Tibial artery (tissue), 4 donors: ENCODE measurements at places on chromosomes 3 and 15.

DNA sequence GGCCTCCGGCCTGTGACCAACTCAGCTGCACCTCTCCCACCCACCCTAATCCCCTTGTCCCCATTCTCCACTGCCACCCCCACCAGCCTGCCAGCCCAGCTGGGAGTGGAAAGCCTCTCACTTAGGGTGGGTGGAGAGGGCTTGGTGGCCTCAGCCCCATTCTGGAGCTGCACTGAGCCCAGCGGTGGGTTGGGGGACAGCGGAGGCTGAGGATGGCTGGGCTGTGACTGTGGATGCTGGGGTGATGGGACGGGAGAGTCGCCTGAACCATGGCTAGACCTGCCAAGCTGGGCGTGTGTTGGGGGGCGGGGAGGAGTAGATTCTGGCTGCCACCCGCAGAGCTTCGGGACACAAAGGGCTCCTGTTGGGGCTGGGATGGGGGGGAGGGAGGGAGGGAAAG is 1.8 kb downstream of the CLCN2 start:
- DNase-seq, result no peak
- H3K36me3 ChIP-seq, result peaks cover 29% of the 10 kb centered on the region
- H3K27ac ChIP-seq, result no peak overlapping the region

GRCh38 chr3:152314677-152315353 is 46.1 kb downstream of the MBNL1 start:
- no peaks in the 10 kb centered on the region for H3K27me3 ChIP-seq
- H3K27ac ChIP-seq, result peak overlapping the region; percentile 71
- peaks cover 98% of the 10 kb centered on the region for H3K4me1 ChIP-seq

DNA sequence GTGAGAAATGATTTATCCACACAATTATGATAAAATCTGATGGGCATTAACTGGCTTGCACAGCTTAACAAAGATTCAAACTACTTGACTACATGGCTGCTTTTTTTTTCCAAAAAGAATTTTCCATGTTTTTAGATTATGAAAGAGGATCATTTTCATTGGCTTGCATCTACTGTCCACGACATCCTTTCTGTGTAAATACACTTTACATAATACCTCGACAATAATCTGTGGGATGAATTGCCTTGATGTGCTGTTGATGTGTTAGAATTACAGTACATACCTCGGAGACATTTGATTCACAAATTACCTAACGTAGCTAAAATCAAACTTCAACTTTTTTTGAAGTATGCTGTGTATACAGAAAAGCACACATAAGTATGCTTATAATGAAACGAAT is 104.4 kb downstream of the PPP2R3A start:
- H3K4me1 ChIP-seq, result peaks cover 12% of the 10 kb centered on the region
- no peaks in the 10 kb centered on the region for H3K27me3 ChIP-seq
- no peak for DNase-seq
- no peak overlapping the region for H3K4me3 ChIP-seq
- peaks cover 3% of the 10 kb centered on the region for H3K36me3 ChIP-seq

GRCh38 chr3:126356373-126357264 is 589 bp downstream of the KLF15 start:
- no peaks in the 10 kb centered on the region for H3K27me3 ChIP-seq
- peak overlapping the region; percentile 100 for H3K4me3 ChIP-seq
- H3K36me3 ChIP-seq, result peaks cover 28% of the 10 kb centered on the region
- H3K4me1 ChIP-seq, result peaks cover 30% of the 10 kb centered on the region
- H3K27ac ChIP-seq, result peak overlapping the region; percentile 100
- peak; percentile 84 for DNase-seq

DNA sequence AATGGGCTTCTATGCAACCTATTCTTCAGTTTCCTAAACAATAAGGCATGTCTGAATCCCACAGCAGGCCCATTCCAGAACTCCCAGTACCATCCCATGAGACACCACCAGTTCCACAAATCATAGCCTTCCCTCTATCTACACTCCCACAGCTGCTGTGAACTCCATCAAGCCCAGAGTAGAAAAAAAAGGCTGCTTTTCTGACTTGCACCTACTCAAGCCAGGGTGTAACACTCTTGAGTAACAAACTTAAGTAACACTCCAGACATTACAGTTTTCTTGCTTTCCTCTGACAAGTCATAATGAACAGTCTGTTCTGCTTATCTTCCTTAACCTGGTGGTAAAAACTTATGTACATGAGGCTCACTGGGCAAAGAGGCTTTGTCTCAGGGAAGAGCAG is 283.1 kb downstream of the NFKBIZ start:
- no peaks in the 10 kb centered on the region for H3K27me3 ChIP-seq
- no peaks in the 10 kb centered on the region for H3K36me3 ChIP-seq
- peaks cover 39% of the 10 kb centered on the region for H3K4me1 ChIP-seq
- no peak overlapping the region for H3K4me3 ChIP-seq

GRCh38 chr3:46277476-46277875 is 35.2 kb downstream of the CCR3 start:
- no peak overlapping the region for H3K27ac ChIP-seq
- no peaks in the 10 kb centered on the region for H3K4me1 ChIP-seq
- no peaks in the 10 kb centered on the region for H3K27me3 ChIP-seq
- no peaks in the 10 kb centered on the region for H3K36me3 ChIP-seq
- no peak for DNase-seq

DNA sequence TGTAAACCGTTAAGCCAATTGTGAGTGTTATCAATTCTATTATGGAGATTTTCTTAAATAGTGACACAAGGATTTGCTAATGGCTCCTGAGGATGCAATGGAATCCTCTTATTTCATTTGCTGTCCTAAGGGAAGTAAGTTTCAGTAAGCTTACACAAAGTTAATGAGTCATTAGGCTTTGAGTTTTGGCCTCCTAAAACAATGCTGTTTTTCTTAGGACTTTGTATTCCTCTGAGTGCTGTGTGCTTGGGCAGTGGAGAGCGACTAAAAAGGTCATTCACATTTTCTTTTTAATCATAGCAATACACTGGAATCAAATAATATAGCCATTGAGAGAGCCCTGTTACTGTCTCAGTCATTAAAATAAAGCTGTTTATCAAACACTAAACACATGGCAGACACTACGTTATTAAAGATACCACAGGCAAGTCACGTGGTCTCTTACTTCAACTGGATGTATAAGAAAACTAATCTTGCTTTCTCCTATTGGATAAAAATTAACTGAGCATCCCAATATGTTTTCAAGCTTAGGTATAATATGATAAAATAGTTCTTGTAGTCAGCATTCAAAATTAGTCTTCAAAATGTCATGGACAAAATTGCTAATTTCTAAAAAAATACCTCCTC is 290.8 kb downstream of the NLGN1 start:
- no peak for DNase-seq
- no peak overlapping the region for H3K27ac ChIP-seq
- no peak overlapping the region for H3K4me3 ChIP-seq

GRCh38 chr3:71653414-71653807 is 69.9 kb upstream of the FOXP1 start:
- no peak for DNase-seq
- no peak overlapping the region for H3K4me3 ChIP-seq
- H3K36me3 ChIP-seq, result no peaks in the 10 kb centered on the region
- H3K4me1 ChIP-seq, result peaks cover 17% of the 10 kb centered on the region
- no peaks in the 10 kb centered on the region for H3K27me3 ChIP-seq

GRCh38 chr15:33074942-33075341 is 119.6 kb downstream of the FMN1 start:
- no peak overlapping the region for H3K27ac ChIP-seq
- H3K4me1 ChIP-seq, result no peaks in the 10 kb centered on the region
- no peak overlapping the region for H3K4me3 ChIP-seq
- DNase-seq, result no peak
- H3K27me3 ChIP-seq, result no peaks in the 10 kb centered on the region

- no peak for DNase-seq
- H3K27ac ChIP-seq, result no peak overlapping the region
- no peaks in the 10 kb centered on the region for H3K36me3 ChIP-seq
- no peaks in the 10 kb centered on the region for H3K27me3 ChIP-seq
- H3K4me1 ChIP-seq, result no peaks in the 10 kb centered on the region
- no peak overlapping the region for H3K4me3 ChIP-seq
These were observed 49.5 kb downstream of the GLDN start for GRCh38 chr15:51390966-51391422.

- no peak overlapping the region for H3K27ac ChIP-seq
- no peak overlapping the region for H3K4me3 ChIP-seq
- H3K4me1 ChIP-seq, result no peaks in the 10 kb centered on the region
- H3K27me3 ChIP-seq, result no peaks in the 10 kb centered on the region
- DNase-seq, result no peak
These were observed 127.1 kb downstream of the FMN1 start for GRCh38 chr15:33067456-33067855.

- H3K27me3 ChIP-seq, result no peaks in the 10 kb centered on the region
- H3K4me3 ChIP-seq, result no peak overlapping the region
- peaks cover 66% of the 10 kb centered on the region for H3K4me1 ChIP-seq
- H3K27ac ChIP-seq, result peak overlapping the region; percentile 81
These were observed 31.8 kb downstream of the FSTL1 start for GRCh38 chr3:120418866-120419490.

DNA sequence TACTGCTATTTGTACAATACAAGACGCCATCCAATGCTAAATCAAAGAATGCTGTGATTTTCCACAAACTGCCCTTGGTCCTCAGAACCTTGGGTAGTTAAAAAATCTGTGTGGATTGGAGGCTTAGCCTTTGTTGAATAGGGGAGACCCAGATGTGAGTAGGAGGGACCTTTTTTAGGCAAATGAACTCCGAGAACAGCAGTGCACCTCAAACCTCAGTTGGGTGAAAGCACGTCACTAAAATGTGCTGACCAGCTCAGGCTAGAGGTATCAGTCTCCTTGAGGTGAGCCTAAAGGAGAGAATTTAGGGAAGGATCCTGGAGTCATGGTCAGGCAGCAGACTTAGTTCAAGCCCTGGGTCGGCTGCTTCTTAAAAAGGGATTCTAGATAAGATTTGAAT is 200.7 kb downstream of the SOX2 start:
- no peaks in the 10 kb centered on the region for H3K4me1 ChIP-seq
- no peak for DNase-seq
- no peaks in the 10 kb centered on the region for H3K27me3 ChIP-seq
- no peak overlapping the region for H3K27ac ChIP-seq
- H3K4me3 ChIP-seq, result no peak overlapping the region

GRCh38 chr3:77667901-77668300 is 628.0 kb downstream of the ROBO2 start:
- no peak overlapping the region for H3K4me3 ChIP-seq
- no peaks in the 10 kb centered on the region for H3K4me1 ChIP-seq
- no peak for DNase-seq
- H3K27me3 ChIP-seq, result no peaks in the 10 kb centered on the region
- H3K27ac ChIP-seq, result no peak overlapping the region
- H3K36me3 ChIP-seq, result no peaks in the 10 kb centered on the region

GRCh38 chr3:184481984-184482671 is 79.5 kb upstream of the EPHB3 start:
- H3K36me3 ChIP-seq, result no peaks in the 10 kb centered on the region
- no peak for DNase-seq
- no peaks in the 10 kb centered on the region for H3K4me1 ChIP-seq
- no peak overlapping the region for H3K4me3 ChIP-seq
- no peak overlapping the region for H3K27ac ChIP-seq

DNA sequence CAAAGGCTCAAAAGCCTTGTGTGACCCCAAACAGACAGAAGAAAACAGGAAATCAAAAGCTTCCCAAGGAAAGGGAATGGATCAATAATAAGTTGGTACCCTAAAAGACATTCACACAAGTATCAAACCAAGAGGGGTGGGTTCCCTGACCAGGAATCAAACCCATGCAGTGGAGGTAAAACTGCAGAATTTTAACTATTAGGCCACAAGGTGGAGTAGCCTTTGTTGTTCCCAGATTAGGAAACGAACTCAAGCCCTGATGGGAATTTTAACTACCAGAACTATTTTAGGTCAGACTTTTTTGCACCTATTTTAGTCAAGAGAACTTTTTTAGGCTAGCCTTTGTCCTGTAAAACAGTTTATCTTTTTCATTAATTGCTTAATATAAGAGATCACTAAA is 31.4 kb downstream of the SETMAR start:
- no peaks in the 10 kb centered on the region for H3K36me3 ChIP-seq
- no peak for DNase-seq
- H3K27me3 ChIP-seq, result no peaks in the 10 kb centered on the region

- DNase-seq, result no peak
- no peaks in the 10 kb centered on the region for H3K4me1 ChIP-seq
- no peak overlapping the region for H3K27ac ChIP-seq
These were observed 47.0 kb upstream of the RBP1 start for GRCh38 chr3:139586420-139587017.

DNA sequence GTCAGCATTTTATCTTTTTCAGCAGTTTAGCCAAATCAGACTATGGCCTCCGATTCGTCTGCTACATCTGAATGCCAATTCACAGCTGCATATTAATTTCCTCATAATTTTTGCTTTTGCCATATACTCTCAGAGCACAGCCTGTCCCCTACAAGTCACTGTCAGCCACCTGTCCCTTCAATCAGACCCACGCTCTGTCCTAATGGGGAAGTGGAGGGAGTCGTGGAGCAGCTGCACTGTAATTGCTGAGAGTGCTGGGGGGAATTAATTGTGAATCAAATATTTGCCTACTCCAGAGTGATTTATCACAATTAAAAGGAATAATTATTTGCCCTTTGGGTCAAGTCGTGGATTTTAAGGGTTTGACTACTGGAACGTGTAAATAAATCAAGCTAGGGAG is 75.5 kb downstream of the EBLN2 start:
- no peaks in the 10 kb centered on the region for H3K27me3 ChIP-seq
- H3K27ac ChIP-seq, result no peak overlapping the region
- DNase-seq, result no peak

DNA sequence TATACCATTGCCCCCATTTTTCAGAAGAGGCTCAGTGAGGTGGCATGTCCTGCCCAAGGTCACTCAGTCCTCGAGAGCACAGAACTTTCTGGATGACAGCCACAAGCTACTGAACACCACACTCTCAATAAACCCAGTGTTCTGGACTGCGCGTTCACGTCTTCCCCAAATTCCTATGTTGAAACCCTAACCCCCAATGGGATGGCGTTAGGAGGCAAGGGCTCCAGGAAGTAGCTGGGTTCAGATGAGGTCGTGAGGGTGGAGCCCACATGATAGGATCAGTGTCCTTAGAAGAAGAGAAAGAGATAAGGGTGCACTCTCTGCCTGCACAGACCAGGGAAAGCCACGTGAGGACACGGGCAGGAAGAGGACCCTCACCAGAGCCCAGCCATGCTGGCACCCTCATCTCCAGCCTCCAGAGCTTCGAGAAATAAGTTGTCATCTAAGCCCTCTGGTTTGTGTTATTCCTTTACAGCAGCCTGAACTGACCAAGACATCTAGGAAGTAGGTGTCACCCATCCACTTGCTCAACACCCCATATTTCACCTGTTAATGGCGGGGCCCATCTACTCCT is 324.0 kb downstream of the UACA start:
- peaks cover 25% of the 10 kb centered on the region for H3K27me3 ChIP-seq
- no peaks in the 10 kb centered on the region for H3K36me3 ChIP-seq
- DNase-seq, result no peak
- H3K27ac ChIP-seq, result no peak overlapping the region

- H3K36me3 ChIP-seq, result no peaks in the 10 kb centered on the region
- H3K27ac ChIP-seq, result no peak overlapping the region
- no peak overlapping the region for H3K4me3 ChIP-seq
These were observed 488.7 kb upstream of the AGTR1 start for GRCh38 chr3:148208975-148209374.

- no peaks in the 10 kb centered on the region for H3K27me3 ChIP-seq
- H3K4me1 ChIP-seq, result no peaks in the 10 kb centered on the region
- no peaks in the 10 kb centered on the region for H3K36me3 ChIP-seq
- no peak overlapping the region for H3K4me3 ChIP-seq
These were observed 137.8 kb upstream of the CHRNA7 start for GRCh38 chr15:31892513-31892912.
